ENCODE measurements at places on chromosomes 11 and 22. TPM values are rescaled to one million over a fixed set of nuclear protein-coding genes. Genes with fewer than 3 reads are reported as not detected.
A peak's percentile ranks its signal among the peaks of the same experiment; 100 is the strongest.

Gene LINC01488
- not detected for polyA plus RNA-seq

Gene MFRP
- polyA plus RNA-seq = not detected

Gene OR8G1
- not detected for polyA plus RNA-seq

Gene MRPL17
- 37.5 TPM for polyA plus RNA-seq

Gene GGTLC2
- polyA plus RNA-seq = not detected

Gene POTEH
- not detected for polyA plus RNA-seq

Gene OR4C11
- not detected for polyA plus RNA-seq

Gene TAF6L
- polyA plus RNA-seq = 28.5 TPM

Gene CCDC89
- 2.3 TPM for polyA plus RNA-seq

Gene CRYBB3
- polyA plus RNA-seq = not detected

Gene ADSL
- polyA plus RNA-seq = 60.6 TPM

DNA sequence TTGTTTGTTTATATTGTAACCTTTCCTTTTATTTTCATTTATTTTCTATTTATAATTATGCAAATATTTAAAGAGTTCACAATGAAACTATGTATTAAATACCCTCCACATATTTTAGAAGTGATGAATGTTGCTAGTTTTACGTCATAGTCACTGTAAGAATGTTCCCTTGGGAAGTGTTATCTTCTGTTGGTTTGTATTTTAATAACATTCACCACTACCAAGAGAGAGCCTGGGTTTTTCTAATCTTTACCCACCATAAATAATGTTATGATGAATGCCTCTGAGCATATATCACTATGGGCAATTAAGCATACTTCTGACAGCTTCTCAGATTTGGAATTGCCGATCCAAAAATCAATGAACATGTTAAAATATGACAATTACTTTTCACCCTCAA, 80.7 kb downstream of the GGT1 start:
- DNase-seq = no peak

DNA sequence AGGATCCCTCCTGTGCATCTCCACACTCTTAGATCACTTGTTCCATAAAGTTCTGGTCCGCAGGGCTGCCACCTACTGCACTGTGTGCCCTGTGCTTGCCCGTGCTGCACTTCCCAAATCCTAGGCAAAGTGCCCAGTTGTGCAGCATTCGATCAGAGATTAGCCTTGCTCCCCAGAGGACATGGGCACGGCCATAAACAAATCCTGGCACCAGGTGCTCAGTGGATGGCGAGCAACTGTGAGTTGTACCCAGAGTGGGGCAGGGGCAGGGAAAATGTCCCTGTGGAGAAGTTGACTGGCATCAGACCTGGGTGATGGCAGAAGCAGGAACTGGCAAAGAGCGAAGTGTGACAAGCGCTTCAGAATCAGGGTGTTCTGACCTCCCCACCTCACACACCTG, 4.7 kb downstream of the FADS2 start:
- no peak for DNase-seq

- no peak for DNase-seq
Observed at GRCh38 chr22:41582694-41583093, 6.9 kb downstream of the PMM1 start.

DNA sequence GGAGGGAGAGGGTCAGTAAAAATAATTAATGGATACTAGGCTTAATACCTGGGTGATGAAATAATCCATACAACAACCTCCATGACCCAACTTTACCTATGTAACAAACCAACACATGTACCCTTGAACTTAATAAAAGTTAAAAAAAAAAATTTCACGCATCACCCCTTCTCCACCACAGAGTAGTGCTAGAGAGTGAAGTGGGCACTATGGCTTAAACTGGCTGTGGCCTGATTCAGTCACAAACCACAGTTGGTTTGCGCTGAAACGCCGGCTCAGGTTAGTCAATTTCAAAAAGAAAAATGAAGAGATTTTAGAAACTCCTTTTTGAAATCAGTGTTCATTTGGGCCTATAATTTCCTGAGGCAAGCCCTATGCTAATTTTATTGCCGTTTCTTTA, 144.3 kb downstream of the TRPC6 start:
- DNase-seq = no peak

DNA sequence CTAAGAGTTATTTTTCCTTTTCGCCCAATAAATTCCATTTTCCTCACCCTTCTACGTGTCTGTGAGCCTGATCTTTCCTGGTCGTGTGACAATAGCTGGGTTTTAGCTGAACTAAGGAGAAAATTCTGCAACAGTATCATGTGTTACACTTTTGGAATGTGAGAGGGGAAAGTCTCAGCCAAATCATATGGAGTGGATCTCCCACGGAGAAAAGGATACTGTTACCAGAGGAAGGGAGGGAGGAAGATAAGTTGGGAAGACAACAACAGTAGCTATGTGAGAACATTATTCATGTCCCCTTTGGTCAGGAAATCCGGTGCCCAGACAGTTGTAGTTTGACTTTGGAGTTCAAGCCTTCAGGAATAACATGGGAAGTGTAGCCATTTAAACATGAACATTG, 584.0 kb upstream of the RAG2 start:
- DNase-seq = no peak

DNA sequence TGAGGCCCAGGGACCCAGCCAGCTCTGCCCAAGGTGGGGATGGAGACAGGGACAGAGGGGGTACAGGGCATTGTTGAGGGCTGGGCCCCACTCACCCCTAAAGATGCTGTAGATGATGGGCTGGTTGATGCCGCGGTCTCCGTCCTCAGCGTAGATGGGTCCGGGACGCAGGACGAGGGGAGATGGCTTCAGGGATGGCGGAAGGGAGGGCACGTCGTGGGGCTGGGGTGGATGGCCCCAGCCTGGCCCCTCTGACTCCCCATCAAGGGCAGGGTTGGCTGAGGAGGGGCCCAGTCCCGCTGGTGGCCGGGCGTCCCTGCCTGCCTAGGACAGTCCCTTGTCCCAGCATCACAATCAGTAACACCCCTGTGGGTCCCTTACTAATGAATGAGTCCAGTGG, 4.5 kb upstream of the IRF7 start:
- no peak for DNase-seq

DNA sequence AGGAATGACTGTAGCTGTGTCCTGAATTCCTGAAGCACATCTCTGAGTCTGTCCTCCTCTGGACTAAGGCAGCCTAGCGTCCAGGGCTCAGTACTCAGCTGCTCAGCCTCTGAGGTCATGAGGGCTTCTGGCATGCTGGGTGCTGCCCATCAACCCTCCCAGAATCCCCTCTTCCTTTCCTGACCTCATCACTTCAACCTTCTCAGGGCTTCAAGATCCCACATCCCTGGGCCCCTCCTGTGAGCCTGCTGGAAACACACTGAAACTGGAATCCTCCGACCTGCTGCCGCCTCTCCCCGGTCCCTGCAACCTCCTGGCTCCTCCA, 803 bp downstream of the KRTAP5-8 start:
- no peak for DNase-seq

GRCh38 chr11:24389575-24389974, 107.3 kb upstream of the LUZP2 start:
- no peak for DNase-seq

- peak; percentile 86 for DNase-seq
Observed at GRCh38 chr11:16774936-16775613, 36.6 kb downstream of the C11orf58 start.

DNA sequence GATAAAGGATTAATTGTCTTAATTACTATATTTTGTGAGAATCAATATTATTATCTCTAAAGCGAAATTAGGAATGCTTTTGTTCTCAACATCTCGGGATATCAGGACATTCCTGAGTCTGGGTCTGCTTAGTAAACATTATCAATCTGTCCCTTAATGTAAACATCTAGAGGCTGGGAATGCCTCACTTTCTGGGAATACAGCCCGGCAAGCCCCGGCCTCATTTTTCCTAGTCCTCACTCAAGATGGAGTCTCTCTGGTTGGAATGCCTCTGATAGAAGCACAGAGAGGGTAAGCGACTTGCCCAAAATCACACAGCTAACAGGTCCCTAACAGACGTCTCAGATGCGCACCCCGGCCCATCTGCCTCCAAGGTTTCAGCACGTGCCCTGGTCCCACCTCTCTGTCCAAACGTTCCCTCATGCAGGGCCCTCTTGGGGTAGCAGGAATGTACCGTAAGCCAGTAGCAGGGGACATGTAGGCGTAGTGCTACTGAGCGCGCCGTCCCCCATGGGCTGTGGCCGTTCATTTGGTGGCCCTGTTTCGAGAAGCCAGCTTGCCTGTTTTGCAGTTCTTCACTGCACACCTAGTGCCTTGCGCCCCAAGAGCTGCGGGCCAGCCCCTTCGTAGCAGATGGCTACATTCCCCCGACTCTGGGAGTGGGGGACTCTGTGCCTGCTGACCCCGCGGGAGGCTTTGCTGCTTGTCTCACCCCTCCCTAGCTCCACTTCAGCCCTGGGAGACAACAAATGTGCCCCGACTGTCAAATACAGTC, 62.2 kb upstream of the FADD start:
- DNase-seq = no peak

DNA sequence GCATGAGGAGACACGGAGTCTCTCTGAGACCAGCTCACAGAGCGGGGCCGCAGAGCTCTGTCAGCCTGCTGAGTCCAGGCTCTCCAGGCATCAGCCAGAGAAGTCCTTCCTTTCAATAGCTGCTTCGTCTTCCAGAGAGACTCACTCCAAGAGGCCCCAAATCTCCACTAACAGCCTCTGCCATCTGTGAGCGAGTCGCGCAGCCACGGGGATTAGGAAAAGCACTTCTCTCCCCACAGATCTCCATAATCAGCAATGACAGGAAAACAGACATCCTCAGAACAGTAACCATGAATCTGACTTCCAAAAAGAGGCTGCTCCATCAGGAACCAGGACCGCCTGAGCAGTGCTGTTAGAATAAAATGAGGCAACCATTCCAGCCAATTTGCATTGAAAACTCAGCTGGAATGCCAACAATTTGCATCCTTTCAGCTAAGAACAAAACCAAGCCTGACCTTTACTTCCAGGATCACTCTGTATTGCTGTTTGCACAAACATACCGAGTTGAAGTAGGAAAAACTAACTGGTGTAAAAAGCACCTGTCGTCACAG, 65.4 kb downstream of the SMCO4 start:
- DNase-seq = peak; percentile 66

GRCh38 chr22:49297286-49297870, 530.3 kb downstream of the BRD1 start:
- DNase-seq = no peak

GRCh38 chr22:34903416-34903815, 162.5 kb upstream of the ISX start:
- DNase-seq = no peak

- DNase-seq = peak; percentile 53
Observed at GRCh38 chr11:84333221-84333620, 1047.1 kb upstream of the CCDC90B start.

- no peak for DNase-seq
Observed at GRCh38 chr11:12275818-12276217, 101.6 kb upstream of the PARVA start.

GRCh38 chr11:65945941-65946558, 770 bp downstream of the TSGA10IP start:
- DNase-seq = no peak

- DNase-seq = no peak
Observed at GRCh38 chr22:38461057-38461413, 6.0 kb upstream of the KCNJ4 start.

DNA sequence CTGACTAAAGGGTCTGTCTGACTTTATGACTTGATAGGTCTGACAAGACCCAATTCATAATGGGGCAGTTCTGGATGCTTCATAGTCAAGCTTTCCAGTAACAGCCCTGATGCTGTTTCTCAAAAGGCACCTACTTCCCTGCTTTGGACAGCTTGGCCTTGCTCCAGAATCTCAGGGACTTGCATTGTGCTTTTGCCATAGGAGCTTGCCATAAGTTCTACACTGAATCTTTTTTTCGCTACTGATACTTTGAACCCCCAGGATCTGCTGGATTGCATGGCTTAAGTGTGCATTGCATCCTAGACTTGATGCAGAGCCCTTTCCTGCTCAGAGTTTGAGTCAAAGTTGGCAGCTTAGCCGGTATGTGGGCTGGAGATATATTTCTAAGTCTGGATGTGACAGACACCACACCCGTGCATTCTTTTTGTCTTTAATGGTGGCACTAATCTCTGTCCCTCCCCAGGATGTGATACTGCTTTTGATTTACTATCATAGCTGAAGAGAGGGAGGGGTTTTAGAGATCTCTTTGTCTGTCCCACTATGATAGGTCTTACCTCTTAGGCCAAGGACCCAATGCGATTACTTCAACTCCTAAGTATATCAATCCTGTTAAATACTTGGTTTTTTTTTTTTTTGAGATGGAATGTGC, 16.9 kb upstream of the SLC3A2 start:
- DNase-seq = no peak

DNA sequence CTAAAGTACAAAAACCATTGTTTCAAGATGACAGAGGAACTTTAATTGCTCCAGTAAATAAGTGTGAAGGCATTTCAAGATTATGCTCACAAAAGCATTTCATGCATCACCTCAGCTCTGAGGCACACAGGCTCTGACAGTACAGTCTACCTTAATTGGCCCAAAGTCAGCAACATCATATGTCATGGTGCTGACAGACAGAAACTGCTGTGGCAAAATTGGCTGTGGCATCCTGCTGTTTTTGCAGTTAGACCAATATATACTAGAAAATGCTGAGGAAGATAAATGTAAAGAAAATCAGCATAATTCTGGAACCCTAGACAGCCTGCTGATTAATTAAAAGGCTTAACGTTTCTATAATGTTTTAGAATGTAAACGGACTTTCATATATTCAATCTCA, 34.9 kb upstream of the PPP2R1B start:
- DNase-seq = no peak

GRCh38 chr11:125190566-125190965, 26.0 kb downstream of the PKNOX2 start:
- DNase-seq = no peak

DNA sequence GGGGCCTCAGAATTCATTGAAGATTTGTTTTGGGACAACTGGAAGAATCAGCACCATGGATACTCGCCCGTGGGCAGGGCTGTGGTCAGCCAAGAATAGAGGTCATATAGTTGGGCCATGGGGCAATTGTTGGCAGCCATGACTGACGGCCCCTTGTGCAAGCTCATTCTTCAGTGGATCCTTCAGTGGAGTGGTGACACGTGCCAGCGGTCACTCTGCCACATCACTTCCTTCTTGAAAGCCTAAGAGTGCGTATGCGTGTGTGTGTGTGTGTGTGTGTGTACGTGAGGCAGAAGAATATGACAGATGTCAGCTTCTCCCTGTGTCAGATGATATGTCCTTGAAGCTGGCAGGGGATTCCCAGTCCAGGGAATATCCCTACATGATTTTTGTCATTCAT, 1.8 kb upstream of the IL18BP start:
- DNase-seq = no peak

GRCh38 chr11:65444314-65445051, 21.9 kb downstream of the NEAT1 start:
- DNase-seq = no peak

DNA sequence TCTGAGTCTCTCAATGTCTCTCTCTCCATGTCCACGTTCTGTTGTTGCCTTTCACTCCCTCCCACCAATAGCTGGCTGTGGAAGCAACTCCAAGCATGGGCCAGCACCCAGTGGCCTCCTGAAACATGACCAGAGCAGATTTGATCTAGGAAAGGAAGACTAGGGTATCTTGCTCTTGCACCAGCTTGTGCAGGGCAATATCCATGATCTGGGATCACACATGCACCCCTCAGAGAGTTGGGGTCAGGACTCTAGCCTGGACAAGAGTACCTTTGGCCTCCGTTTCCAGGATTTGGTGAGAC, 34.5 kb upstream of the RIC3 start:
- DNase-seq = no peak

- DNase-seq = no peak
Observed at GRCh38 chr11:107916671-107917241, 11.5 kb upstream of the RAB39A start.

Data from brain (organoid and tissue), 16 donors.